ENCODE measurements at places on chromosomes 1 and 21.
A peak's percentile ranks its signal among the peaks of the same experiment; 100 is the strongest.

GRCh38 chr1:76827066-76827465 lies 40.2 kb upstream of the ST6GALNAC5 start:
- no peak for DNase-seq

GRCh38 chr1:61051443-61051718 lies 31.0 kb upstream of the NFIA start:
- DNase-seq: no peak

GRCh38 chr1:66537718-66538117 lies 3.8 kb downstream of the SGIP1 start:
- no peak for DNase-seq

DNA sequence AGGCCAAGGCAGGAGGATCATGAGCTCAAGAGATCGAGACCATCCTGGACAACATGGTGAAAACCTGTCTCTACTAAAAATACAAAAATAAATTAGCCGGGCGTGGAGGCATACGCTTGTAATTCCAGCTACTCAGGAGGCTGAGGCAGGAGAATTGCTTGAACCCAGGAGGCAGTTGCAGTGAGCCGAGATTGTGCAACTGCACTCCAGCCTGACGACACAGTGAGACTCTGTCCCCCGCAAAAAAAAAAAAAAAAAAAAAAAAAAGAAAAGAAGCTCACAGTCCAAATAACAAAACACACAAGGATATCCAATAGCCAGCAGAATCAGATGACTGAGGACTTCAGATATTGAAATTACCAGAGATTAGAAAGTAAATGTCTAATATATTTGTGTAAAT lies 11.8 kb downstream of the AHCTF1 start:
- no peak for DNase-seq

GRCh38 chr1:41514381-41514780 lies 29.9 kb upstream of the EDN2 start:
- peak; percentile 36 for DNase-seq

DNA sequence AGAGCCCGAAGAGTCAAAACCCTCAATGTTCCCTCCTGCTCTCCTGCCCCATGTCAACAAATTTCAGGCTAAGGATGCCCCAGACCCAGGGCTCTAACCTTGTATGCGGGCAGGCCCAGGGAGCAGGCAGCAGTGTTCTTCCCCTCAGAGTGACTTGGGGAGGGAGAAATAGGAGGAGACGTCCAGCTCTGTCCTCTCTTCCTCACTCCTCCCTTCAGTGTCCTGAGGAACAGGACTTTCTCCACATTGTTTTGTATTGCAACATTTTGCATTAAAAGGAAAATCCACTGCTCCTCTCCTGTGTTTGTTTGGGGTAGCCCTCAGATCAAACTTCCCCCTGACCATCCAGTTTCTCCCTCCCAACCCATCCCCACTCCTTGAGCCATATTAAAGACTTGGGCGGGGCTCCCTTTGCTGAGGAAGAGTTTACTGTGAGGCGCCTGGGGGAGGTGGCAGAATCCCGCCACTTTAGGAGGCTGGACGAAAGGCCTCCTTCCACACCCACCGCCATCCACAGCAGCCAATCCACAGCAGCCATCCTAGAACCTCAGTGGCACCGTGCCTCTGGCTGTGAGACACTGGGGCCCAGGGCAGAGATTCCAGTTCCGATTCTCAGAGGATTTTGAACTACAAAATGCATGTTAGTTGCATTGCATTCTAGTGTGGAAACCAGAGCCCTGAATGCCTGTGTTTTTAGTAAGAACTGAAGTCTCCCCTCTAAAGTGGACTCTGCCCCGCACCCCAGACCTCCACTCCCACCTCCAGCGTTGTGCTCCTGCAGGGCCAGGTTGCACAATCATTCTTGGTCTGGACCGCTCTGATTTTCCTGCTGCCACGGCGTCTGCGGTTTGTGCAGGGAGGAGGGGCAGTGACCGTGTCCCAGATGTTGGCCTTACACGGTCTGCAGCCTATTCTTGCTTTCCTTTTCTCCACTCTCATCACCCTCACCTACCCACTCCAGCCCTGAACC lies 3.0 kb downstream of the OLFML3 start:
- peak; percentile 20 for DNase-seq

DNA sequence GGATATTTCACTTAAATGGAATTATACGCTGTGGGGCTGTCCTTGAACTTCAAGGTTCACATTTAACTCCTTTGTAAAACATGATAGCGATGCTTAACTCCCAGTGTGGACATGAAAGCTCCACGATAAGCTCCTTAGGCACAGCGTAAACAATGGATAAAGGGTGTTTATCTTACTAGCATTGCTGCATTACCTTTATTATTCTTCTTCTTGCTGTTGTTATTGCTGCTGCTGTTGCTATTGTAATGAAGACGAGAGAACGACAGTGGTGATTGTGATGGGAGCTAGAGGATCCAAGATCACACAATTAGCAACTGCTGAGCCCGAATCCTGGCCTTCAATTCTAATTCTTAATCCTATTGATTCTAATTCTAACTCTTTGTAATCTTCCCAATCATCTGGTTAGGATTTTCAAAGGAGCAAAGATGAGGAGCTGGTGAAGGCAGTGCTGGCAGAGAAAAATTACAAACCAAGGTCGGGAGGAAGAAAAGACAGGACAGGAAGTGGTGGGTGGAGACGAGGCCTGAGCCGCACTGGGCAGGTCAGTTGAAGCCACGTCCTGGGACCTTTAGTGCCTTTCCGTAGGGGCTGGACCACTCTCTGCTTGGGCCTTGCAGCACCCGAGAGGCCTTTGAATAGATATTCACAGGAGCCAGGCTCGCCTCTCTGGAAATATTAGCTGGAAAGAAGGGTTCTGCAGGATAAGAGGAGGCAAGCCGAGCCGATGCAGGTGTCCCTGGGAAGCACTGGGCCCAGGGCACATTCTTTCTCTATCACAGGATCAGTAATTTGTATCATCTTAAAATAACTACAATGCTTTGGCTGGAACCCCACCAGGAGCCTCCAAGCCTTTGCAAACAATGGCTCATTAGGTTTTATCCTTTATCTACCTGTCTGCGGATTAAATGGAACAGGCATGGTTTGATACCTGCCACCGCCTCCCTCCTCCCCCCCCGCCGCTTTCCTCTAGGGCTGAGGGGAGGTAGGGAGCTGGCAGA lies 571.6 kb downstream of the AJAP1 start:
- no peak for DNase-seq

GRCh38 chr1:81312272-81312754 lies 488.4 kb upstream of the ADGRL2 start:
- DNase-seq: no peak

DNA sequence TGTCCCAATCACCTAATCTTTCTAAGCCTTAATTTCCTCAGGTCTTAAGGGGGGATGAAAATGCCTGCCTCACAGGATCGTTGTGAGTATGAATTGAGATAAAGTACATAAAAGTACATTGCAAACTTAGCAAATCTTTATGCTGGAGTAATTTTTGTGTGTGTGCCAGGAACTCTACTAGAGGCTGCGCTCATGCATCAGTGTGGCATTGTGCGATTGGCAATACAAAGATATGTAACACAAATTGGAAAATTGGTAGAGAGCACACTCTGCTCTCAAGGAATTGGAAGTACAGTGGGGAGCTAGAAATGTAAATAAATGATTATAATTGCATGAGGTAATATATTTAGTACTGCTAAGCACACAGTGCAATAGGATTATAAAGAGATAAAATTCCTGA lies 398.3 kb downstream of the DUSP10 start:
- no peak for DNase-seq

DNA sequence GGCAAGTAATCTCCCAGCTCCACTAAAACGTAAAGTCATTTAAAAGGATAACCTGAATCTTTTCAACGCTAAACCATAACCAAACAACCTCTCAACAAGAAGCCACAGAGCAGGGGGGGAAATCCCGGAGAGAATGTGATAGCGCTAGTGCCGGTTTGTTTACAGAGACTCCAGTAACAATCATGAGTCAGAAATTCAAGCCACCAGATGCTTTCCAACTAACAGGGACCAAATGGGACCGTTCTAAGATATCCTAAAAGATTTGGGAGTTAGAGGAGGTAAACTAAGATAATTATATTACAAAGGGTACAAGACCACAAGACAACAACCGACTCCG lies 825 bp downstream of the DCAF8 start:
- DNase-seq: peak; percentile 68

DNA sequence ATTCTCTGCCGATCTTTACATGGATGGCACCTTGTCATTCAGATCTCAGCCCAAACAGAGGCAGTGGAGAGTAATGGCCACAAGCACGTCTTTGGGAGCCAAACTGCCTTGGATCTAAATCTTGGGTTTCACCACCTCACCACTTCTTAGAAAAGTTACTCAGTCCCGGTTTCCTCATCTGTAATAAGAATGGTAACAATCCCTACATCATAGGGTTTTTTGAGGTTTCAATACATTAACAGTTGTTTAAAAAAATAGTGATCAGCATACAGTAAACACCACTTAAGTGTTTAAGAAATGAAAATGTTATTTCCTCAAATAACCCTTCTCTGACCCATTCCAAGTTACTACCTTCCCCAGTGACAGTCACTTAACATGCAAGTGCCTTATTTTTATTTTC lies 38.5 kb upstream of the KCNA3 start:
- DNase-seq: no peak

DNA sequence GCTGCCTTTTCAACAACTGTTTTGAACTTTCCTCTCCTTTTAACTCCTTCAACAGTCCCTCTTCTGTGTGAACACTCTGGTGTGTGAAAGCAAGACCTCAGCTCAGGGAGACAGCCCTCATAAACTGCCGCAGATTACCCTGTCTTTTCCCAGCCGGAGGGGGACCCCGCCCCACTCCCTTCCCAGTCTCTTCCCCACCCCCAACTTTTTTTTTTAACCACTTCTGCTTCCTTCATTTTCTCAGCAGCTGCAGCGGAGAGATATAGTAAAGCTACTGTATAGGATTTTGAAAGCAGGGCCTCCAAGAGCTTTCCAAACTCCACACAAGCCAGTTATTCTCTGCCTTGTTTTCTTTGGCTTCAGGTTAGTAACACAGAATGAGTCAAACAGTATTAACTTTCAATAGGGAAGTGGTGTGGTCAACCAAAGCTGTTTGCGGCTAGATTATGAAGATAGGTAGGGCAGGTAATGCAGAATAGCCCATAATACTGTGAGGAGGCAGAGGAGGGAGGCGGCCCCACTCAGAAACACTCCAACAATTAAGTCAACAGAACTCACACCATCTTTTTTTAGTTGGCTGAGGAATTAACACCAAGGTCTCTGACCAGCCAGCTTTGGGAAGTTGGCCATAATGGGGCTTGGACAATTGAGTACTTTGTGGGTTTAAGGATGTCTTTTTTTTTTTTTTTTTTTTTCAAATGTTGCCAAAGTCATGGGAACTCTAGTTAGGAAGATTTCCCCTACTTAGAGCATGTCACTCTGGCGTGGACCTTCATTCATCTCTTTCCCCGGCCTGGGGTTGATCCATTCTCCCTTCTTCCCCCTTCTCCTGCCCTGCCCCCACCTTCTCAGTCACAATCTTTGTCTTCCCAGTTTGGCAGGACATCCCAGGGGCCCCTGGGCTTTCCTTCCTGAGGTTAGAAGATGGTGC lies 177.0 kb downstream of the CLIC6 start:
- DNase-seq: peak; percentile 18

GRCh38 chr1:2482588-2482987 lies 6.5 kb downstream of the PLCH2 start:
- no peak for DNase-seq

DNA sequence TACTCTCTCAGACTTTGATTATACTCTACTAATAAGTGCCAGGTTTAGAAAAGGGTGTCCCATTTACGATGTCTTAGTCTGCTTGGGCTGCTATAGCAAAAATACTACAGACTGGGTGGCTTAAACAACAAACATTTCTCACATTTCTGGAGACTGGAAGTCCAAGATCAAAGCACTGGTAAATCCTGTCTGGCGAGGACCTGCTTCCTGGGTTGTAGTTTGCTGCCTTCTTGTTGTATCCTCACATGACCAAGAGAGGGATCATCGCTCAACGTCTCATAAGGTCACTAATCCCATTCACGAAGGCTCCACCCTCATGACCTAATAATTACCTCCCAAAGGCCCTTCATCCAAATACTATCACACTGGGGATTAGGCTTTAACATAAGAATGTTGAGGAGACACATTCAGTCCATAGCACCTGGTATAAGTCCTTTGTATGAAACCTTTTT lies 12.0 kb downstream of the PRDX6 start:
- peak; percentile 98 for DNase-seq

DNA sequence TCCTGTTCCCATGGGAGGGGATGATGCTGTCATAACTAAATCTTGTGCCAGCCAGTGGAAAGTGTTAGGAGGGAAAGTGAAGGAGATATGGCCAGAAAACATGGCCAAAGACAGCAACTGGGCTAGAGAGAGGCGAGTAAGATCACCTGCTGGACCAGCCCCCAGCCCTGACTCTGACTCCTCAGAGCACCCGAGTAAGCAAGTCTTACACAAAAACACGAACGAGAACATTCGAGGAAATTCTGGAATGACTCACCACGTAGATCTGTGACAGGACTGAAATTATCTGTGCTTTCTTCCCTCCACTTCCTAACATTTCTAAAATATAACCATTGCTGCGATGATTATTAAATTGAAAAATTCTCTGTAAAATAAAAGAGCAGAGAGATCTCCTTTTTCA lies 9.2 kb downstream of the ZNF496 start:
- peak; percentile 9 for DNase-seq

DNA sequence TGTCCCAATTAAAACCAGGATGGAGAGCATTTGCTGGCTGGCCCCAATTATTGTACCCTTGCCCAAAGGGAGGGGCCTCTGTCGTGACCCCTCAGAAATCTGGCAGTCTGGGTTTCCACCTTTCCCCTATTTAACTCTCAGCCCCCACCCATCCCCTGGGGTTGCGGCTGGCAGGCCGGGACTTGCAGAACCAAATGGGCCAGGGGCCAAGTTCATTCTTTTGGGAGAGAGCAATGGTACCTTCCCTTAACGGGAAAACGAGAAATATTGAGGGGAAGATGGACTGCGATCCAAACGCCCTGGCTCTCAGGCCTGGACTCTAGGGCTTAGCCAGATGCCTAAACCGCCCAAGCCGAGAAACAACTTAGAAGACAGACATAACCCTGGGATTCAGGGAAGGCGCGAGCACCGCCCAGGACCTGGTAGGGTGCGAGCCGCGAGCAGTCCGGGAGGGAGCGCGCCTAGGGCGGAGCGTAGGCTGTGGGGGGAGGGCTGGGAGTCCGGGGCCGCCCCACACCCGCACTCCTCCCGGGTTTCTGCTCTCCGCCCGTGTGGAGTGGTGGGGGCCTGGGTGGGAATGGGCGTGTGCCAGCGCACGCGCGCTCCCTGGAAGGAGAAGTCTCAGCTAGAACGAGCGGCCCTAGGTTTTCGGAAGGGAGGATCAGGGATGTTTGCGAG lies at the start of gene SLC27A3:
TSS of gene SLC27A3 (plus strand) at position 628 of the 678 bp plus-strand sequence. CDS start 91 bp downstream, outside the sequence.
- DNase-seq: peak; percentile 48

DNA sequence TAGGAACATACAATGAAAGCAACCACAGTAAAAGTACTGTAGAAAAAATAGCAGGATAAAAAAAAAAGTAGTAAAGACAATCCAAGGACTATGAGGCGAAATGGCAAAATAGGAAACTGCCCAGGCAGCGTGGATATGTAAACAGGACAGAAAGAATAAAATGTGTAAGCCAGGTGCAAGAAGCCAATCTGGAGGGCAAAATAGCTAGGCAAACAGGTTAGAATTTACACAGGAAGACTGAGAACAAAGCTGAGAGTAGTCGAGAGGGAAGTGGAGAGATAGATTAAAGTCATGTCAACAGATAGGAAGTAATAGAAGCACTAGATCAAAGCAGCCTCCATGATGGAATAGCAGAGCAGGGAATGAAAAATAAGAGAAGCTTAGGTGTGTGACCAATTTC lies 124.2 kb upstream of the B3GALT2 start:
- no peak for DNase-seq
